CD8-positive, alpha-beta memory T cell (primary cell): ENCODE measurements at places on chromosomes 7 and 10. TPM values are rescaled to one million over a fixed set of nuclear protein-coding genes. Genes with fewer than 3 reads are reported as not detected.

DNA sequence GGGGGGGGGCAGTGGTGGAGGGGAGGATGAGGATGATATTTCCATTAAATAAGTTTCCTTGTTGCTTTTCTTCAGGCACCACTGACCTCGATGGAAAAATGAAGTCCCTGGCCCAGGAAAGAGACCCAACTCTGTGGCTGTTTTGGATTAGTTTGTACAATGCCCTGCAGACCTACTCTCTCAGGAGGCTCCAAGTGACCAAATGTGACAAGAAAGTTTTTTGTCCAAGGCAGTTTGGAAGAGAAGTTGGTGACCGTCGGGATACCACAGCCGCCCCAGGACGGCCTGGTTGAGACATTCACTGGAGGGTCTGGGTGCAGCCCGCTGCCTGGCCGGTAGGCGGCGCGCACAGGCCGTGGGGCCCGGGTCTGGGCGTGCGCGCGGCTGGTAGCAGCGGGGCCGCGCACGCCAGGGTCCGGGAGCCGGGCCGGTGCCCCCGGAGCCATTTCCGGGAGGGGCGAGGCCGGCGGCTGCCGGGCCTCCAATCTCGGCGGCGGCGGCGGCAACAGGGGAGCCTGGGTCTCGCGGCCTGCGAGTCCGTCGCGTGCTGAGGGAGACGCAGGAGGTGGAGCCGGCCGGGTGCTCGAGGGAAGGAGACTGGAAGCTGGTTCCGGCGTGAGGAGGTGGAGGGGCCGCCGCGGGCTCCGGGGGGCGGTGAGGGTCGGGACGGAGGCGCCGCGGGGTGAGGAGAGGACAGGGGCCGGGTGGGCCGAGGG lies at the start of gene SGPL1:
Gene SGPL1 (plus strand): TSS at position 445 of the 716 bp plus-strand sequence. CDS start 906 bp downstream, outside the sequence.
- H3K27ac ChIP-seq = peak within 1 kb of the TSS; percentile 20
- DNase-seq = peak; percentile 85
- no peaks in the 10 kb centered on the region for H3K36me3 ChIP-seq
- peak within 1 kb of the TSS; percentile 60 for H3K4me3 ChIP-seq
- H3K27me3 ChIP-seq = no peaks in the 10 kb centered on the region
- peaks cover 20% of the 10 kb centered on the region for H3K4me1 ChIP-seq

DNA sequence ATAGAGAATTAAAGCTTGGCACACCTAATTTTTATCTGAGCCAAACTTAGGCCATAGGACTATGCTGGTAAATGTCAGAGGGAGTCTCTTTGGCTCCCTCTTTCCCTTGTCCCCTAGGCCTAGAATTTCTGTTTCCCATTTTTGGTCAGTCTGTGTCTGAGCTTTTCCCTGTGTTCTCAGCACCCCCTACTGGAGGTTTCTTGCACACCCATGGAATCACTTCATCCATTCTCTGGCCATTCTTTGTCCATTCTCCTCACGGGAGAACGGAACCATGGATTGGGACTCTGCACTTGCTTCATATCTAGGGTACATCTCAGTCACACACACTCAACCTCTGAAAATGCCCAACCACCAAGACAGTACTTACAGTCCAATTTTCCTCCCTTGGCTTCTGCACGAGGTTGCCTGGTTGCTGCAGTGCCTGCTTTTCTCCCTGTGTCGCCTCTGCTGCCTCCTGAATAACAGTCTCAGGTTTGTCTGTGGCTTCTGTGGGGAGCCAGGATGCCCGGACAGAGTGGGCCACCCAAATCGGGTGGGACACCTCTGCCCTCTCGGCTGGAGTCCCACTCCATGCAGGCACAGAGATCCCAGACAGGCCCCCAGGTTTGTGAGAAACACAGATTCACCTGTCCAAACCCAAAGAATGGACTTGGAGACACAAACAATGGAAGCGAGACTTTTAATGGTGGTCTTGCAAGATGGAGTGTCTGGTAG lies 35.1 kb upstream of the DNAH11 start:
- H3K27me3 ChIP-seq = no peaks in the 10 kb centered on the region
- H3K4me3 ChIP-seq = no peak overlapping the region

DNA sequence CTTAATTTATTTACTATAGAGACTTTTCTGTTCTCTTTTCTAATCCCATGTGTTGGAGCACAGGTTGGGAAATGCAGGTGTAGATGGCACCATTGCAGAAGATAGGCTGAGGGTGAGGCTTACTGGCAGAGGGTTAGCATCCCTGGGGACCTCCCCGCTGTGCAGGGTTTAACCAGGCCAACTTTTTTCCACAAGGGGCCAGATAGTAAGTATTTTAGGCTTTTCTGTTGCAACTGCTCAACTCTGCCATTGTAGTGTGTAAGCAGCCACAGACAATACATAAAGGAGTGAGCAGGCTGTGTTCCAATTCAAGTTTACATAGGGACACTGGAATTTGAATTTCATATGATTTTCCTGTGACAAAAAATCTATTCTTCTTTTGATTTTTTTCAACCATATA lies 34.6 kb upstream of the AOAH start:
- H3K36me3 ChIP-seq = no peaks in the 10 kb centered on the region
- no peaks in the 10 kb centered on the region for H3K27me3 ChIP-seq
- DNase-seq = no peak
- no peaks in the 10 kb centered on the region for H3K4me1 ChIP-seq
- H3K27ac ChIP-seq = no peak overlapping the region
- H3K4me3 ChIP-seq = no peak overlapping the region

GRCh38 chr7:41701068-41701941 lies 1.6 kb downstream of the INHBA start:
- H3K4me1 ChIP-seq = peaks cover 7% of the 10 kb centered on the region
- no peak overlapping the region for H3K27ac ChIP-seq
- no peaks in the 10 kb centered on the region for H3K27me3 ChIP-seq
- DNase-seq = no peak

DNA sequence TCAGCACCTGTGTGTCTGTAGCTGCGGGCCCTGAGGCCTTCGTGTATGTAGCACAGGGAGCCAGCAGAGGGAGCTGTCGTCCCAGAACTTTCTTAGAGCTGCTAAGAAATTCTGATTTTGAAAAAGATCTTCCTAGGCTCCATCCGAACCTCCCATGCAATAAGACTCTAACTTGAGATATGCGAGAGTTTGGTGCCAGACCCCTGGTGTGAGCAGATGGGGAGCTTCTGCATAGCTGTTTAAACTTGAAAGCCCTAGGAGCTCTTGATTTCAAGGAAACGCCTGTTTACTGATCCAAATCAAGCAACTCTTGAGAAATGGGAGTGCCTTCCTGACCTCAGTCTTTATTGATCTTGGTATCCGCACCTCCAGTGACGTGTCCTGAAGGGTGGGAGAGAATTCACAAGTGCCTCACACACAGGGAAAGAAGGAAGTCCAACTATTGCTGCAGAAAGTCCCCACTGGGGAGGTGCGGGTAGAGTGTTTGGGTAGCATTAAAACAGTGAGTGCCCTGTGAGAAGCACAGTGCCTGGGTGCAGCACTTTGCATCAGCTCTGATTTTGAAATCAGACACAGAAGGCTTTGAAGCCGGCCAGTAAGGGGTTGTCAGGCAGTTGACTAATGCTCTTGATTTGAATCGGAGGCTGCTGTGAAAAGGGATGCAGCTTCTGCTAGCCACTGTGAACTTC lies 66.4 kb upstream of the STRIP2 start:
- H3K36me3 ChIP-seq = no peaks in the 10 kb centered on the region
- H3K4me1 ChIP-seq = peaks cover 7% of the 10 kb centered on the region
- DNase-seq = peak; percentile 54
- H3K27ac ChIP-seq = no peak overlapping the region
- no peak overlapping the region for H3K4me3 ChIP-seq
- no peaks in the 10 kb centered on the region for H3K27me3 ChIP-seq

GRCh38 chr7:131483586-131483985 lies 72.8 kb downstream of the PODXL start:
- peaks cover 3% of the 10 kb centered on the region for H3K36me3 ChIP-seq
- H3K27me3 ChIP-seq = no peaks in the 10 kb centered on the region
- H3K4me1 ChIP-seq = no peaks in the 10 kb centered on the region
- no peak overlapping the region for H3K4me3 ChIP-seq
- DNase-seq = no peak

DNA sequence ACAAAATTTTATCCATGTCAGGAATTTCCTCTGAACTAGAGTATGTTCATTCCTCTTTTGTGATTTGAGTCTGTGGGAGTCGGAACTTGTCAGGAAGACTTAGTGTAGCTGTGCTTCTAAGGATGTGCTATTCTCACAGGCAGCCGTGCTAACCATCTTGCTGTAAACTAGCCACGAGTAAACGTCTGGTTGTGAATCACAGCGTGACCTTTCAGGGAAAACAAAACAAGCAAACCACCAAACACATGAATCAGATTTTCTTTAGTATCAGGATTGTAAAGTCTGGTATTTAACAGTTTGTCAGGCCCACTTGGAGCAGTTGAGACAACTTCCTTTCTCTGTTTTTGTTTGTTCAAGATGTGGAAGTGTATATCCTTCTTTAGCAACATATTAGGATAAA lies 32.0 kb downstream of the AUTS2 start:
- DNase-seq = no peak
- H3K27me3 ChIP-seq = no peaks in the 10 kb centered on the region
- H3K36me3 ChIP-seq = no peaks in the 10 kb centered on the region
- H3K4me1 ChIP-seq = no peaks in the 10 kb centered on the region

GRCh38 chr7:100208911-100209408 lies 10.8 kb upstream of the PVRIG start:
- H3K4me3 ChIP-seq = peak overlapping the region; percentile 39
- no peak for DNase-seq
- H3K27me3 ChIP-seq = no peaks in the 10 kb centered on the region
- no peaks in the 10 kb centered on the region for H3K36me3 ChIP-seq
- no peak overlapping the region for H3K27ac ChIP-seq
- peaks cover 43% of the 10 kb centered on the region for H3K4me1 ChIP-seq

The DNAJC2 gene
- 60.0 TPM for total RNA-seq

The IPMK gene
- total RNA-seq = 7.0 TPM

The ACTL6B gene
- not detected for total RNA-seq

The SPACDR gene
- 1.00 TPM for total RNA-seq

The NUTM2D gene
- total RNA-seq = 2.6 TPM
